Activated CD8-positive, alpha-beta T cell treated with anti-CD3 and anti-CD28 coated beads, Interleukin-2, amount 10 ng/mL, durations not matched to agents 7 days and 5 days (primary cell): ENCODE measurements at places on chromosomes 16 and 17. TPM values are rescaled to one million over a fixed set of nuclear protein-coding genes. Genes with fewer than 3 reads are reported as not detected.

The OR3A3 gene
- not detected for total RNA-seq

The GAST gene
- total RNA-seq: not detected

The ABCC1 gene
- total RNA-seq: 46.9 TPM

The TP53TG3D gene
- 0.52 TPM for total RNA-seq

DNA sequence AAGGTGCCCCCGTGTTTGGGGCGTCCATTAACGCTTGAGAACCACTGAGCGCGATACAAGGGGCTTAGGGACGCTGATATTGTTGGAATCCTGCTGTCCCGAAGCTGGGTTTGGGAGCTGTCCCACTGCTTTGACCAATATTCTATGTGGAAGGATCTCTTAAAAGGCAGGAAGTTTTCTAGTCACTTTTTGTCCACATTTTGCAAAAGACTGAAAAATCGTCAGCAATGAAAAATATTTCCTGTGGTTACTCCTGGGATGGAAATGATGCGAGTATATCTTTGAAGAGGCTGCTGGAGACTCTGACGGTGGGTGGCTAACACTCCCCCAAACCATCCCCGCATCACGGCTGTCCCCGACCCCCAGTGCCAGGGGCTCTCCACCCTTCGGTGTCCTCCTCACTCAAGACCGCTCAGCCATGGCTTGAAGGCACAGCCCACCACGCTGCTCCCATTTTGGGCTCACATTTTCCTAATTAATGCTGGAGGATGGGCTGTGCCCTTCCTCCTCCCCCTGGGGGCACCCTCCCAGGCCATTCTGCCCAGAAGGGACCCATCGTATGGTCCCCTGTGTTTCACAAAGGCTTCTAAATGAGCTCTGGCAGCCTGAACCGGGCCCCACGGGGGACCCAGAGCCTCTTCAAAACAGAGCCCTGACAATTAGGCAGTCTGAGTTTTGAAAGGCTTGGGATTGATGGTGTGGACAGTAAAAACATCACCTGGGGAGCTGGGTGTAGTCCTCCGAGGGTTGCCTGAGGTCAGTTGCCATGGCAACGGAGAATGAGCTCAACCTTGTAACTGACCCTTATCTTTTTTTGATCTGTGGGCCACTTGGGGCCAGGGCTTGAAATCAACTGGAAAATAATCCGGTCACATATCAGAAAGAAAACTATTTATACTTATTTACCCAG, 158.6 kb downstream of the C16orf78 start:
- DNase-seq: no peak

GRCh38 chr16:8908810-8909468, 26.8 kb downstream of the LITAFD start:
- DNase-seq: no peak
